ENCODE measurements at places on chromosomes 2 and 18. TPM values are rescaled to one million over a fixed set of nuclear protein-coding genes. Genes with fewer than 3 reads are reported as not detected.

GRCh38 chr2:9434489-9434888, 11.0 kb downstream of the CPSF3 start:
- peak; percentile 38 for DNase-seq

DNA sequence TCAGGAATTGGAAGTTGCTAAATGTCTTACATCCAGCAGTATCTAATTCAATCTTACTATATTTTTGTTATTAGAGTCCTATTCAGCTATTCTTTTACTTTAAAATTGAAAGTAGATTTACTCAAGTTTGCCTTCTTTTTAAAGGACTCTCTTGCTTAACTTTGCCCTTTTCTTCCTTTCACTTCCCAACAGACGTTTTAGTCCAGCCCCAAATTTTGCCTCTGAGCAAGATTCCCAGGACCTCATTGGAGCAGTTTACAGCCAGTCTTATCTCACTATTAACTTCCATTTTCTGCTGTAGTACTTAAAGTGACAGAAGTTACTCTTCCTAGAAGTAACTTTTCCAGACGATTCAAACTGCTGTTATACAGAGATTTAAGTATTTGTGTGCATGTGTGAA, 1.7 kb upstream of the PRKD3 start:
- peak; percentile 93 for DNase-seq

DNA sequence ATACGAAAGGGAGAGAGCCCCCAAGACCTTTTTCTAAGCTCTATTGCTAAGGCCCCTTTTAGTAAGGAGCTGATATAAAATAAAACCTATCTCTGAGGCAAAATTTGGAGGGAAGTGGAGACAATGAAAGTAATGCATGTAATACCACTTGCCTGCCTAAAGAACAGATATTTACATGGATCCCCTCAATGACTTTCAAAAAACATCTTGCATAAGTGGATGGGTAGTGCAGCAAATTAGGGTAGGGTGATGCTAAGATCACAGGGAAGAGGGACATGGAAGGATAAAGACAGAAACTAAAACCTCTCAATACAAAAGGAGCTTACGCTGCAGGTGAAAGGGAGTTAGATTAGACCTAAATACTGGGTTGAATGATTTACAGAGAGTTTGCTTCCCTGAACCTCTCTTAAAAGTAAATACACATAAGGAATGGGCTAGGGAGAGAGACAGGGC, 1.1 kb downstream of the ZNF513 start:
- DNase-seq: no peak

DNA sequence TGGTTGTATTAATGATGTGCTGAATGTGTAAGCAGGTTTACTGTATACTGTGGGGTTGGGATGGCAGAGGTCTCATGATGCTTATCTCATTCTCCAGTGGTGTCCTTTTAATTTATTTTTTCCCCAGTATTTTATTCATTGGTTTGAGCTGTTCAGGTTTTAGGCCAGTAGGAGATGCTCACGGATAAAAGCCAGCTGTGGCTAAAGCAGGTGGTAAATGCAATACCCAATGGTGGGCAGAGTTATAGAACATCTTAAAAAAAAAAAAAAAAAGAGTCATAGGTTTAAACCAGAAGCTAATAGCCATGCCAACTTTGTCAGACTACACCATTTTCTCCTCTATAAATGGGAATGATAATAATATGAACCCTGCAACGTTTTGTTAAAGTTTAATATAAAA, 57.8 kb upstream of the NEUROD1 start:
- peak; percentile 20 for DNase-seq

DNA sequence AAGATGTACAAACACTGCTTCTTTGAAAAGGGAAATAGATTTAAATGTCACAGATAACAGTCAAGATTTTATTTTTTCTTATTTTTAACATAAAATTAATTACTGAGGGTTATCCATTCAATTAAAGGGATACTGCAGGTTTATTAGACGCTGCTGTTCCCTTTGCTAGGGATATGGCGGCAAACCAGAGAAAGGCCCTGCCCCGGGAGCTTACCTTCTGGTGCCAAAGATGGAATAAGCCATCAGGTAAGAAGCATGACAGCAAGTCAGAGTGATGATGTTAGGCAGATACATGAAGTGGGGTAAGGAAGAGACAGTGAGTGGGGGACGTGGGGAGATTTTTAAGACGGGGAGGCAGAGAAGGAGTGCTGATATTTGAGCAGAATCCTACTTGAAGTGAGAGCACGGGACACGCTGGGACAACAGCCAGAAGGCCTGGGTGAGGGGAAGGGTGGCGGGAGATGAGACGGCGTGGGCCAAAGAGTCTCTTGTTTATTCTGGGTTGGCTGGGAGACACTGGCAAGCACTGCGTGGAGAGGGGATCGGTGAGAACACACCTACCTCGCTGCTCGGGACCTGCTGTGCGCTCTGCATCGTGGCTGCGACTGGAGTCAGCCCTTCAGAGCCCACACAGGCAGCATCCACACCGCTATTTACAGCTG, 250.5 kb upstream of the TMEM200C start:
- no peak for DNase-seq

DNA sequence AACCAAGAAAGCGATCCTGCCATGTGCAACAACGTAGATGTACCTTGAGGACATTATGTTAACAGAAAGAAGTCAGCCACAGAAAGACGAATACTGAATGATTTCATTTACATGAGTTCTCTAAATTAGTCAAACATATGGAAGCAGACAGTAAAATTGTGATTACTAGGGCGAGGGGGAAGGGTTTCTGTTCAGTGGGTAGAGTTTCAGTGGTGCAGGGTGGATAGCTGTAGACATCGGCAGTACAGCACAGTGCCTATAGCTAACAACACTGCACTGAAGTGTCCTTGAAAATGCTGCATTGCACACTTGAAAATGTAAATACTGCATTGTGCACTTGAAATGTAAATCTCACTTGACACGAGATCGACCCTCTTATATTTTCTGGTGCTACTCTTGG, 275.3 kb downstream of the GALR1 start:
- DNase-seq: no peak

DNA sequence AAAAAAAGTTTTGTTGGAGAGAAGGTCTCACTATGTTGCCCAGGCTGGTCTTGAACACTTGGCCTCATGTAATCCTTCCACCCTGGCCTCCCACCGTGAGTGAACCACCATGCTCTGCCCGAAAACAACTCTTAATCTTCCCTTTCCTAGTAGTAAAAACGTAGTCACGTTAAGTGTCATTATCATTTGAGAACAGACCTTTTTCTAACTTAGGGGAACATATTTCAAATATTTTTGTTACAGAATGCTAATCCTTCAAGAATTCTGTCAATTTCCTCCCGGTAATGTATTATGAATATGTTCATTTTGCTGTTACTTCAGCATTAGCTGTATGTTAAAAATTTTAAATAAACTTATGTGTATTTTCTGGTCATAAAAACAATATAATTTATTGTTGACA, 49.7 kb downstream of the MTA3 start:
- no peak for DNase-seq

DNA sequence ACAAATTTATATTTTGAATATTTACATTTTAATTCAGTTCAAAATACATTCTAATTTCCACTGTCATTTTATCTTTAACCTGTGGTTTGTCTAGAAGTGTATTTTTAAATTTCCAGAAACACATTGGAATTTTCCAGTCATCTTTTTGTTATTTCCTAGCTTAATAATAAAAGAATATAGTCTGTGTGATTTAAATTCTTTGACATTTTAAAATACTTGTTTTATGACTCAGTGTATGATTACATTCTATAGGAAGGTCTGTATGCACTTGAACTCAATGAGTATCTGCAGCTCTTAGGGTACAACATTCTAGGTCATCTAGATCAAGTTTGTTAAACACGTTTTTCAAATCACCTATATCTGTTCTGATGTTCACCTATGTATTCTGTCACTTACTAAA, 88.3 kb upstream of the MBOAT2 start:
- peak; percentile 31 for DNase-seq

DNA sequence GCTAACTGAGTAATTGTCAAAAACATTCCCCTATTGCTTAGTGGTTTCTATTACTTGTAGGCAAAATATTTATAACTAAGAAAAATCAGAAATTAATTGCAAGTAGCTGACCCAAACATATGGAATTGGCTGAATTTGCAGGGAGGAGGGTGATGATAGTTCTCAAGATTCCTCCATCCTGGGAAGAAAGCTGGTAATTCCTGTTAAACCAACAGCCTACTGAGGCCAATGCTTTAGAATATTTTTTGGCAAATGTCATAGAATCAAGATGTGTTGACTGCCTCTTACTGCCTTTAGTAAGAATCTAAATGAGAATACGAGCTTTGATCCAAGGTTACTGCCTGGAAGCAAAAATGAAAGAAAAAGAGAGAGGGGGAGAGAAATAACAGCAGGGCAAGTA, 120.0 kb downstream of the COL6A3 start:
- no peak for DNase-seq

GRCh38 chr2:81304154-81304830, 999.7 kb upstream of the LRRTM1 start:
- no peak for DNase-seq

- DNase-seq: peak; percentile 41
Observed at GRCh38 chr18:24395049-24395795, 2.4 kb downstream of the OSBPL1A start.

DNA sequence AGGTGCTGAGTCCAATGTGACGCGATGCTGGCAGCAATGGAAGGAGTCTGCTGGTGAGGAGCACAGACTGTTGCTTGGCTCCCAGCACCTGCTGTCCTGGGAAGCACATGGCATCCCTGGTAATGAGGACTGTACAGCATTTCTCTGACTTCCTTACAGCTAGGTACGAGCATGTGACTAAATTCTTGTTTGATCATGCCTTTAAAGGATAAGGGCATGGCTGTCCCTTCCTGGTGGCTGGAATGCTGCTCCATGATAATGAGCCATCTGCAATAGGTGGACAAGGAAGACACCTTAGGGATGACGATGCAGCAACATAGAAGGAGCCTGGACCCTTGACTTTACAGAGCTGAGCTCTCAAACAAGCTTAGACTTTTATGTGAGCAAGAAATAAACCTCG, 278.0 kb upstream of the SPRED2 start:
- DNase-seq: no peak

GRCh38 chr2:23399674-23400261, 14.8 kb downstream of the KLHL29 start:
- DNase-seq: no peak

- DNase-seq: peak; percentile 53
Observed at GRCh38 chr2:175205523-175205922, 24.0 kb upstream of the ATP5MC3 start.

- no peak for DNase-seq
Observed at GRCh38 chr2:99255491-99256318, at the start of gene LYG2. LYG2 (minus strand) TSS chr2:99255666; CDS start chr2:99254260, 1,406 bp downstream.

GRCh38 chr2:144040834-144041233, 479.1 kb downstream of the ZEB2 start:
- no peak for DNase-seq

DNA sequence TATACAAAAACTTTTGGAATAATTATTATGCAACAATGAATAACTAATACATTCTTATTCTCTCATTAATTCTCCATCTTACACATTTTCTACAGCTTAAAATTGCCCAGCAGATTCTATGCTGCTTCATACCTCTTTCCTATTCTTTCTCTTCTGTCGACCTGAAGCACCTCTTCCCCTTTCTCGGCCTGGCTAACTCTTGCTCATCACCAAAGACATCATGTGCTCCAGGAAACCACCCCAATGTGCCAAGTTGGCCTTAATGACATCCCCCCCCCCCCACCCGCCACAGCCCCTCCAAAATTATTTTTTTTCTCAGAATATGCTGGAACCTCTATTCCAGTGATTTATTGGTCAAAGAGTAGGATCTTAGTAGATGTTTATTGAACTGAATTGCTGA, 43.6 kb downstream of the ZNF521 start:
- DNase-seq: no peak

DNA sequence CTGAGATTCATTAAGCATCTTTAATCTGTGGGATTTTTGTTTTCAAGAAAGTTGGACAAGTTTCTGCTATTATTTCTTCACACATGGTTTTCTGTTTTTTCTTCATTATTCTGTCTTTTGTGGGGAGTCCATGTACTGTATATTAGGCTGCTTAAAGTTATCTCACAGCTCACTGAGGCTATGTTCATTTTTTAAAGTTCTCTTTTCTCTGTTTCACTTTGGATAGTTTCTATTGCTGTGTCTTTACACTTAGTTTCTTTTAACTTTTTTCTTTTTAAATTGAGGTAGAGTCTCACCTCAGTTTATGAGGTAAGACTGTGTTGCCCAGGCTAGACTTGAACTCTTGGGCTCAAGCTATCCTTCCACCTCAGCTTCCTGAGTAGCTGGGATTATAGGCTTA, 8.6 kb downstream of the OSBPL6 start:
- DNase-seq: no peak

GRCh38 chr2:157420771-157421323, 23.0 kb downstream of the CYTIP start:
- DNase-seq: peak; percentile 50

The SMYD5 gene
- 17.5 TPM for polyA plus RNA-seq

The CXXC1 gene
- polyA plus RNA-seq: 39.2 TPM

The GALM gene
- 7.6 TPM for polyA plus RNA-seq

The GPR155 gene
- 3.2 TPM for polyA plus RNA-seq

The TEKT4 gene
- not detected for polyA plus RNA-seq

The KYNU gene
- not detected for polyA plus RNA-seq

The ANTXR1 gene
- 187 TPM for polyA plus RNA-seq

The SOX11 gene
- polyA plus RNA-seq: 0.13 TPM

The GALNT5 gene
- 76.5 TPM for polyA plus RNA-seq

The PARD6G gene
- 0.42 TPM for polyA plus RNA-seq

Data from GM23248 (cell line).